ENCODE measurements at places on chromosomes 12 and 14. TPM values are rescaled to one million over a fixed set of nuclear protein-coding genes. Genes with fewer than 3 reads are reported as not detected.

GRCh38 chr14:99158646-99159165 is 113.3 kb downstream of the BCL11B start:
- DNase-seq: no peak

- DNase-seq: no peak
These were observed 1590.5 kb upstream of the TMEM132C start for GRCh38 chr12:126676434-126676833.

DNA sequence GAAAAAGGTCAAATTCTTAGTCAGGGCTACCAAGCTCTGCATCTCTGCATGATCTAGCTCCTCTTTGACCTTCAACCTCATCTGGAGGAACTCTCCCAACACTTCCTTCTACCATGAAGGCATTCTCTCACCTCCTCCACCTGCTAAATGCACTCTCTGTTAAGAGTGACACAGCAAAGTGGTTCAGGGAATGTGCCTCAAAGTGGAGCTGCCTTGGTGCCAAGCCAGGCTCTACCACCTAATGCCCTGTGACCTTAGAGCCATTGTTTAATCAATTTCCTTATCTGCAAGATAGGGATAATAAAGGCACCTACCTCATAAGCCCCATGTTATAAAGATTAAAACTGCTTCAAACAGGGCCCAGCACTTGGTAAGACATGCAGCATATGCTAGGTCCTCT is 236.7 kb downstream of the ANO2 start:
- no peak for DNase-seq

GRCh38 chr14:51401272-51401671 is 161.2 kb downstream of the TMX1 start:
- no peak for DNase-seq

PDE3A gene
- total RNA-seq: 14.8 TPM

DNA sequence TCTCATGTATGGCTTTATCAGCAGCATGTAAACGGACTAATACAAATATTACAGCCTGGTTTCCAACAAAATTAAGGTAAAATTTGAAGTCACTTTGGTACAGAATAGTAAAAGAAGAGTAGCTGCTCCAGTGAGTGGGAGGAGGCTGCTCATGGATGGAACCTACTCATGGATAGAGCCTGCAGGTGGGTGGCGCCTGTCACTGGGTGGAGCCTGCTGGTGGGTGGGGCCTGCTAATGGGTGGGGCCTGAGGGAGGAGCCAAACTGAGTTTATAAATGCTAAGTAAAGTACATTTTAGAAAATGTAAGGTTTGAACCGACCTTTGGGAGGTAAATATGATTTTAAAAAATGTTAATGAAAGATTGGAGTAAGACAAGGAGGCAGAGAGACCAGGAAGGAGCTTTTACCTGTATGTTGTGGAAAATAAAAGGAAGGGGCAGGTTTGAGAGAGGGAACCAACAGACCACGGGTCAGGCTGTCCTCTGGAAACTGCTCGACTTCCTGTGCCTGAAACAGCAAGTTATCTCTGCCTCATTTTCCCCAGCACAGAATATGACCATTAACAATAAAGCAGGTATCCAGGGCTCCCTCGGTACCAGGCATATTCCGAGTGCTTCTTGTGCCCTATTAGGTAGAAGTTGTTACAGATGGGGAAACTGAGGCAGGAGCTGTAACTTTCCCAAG is 55.9 kb upstream of the SEL1L start:
- no peak for DNase-seq

ACSS3 gene
- total RNA-seq: 22.4 TPM

- no peak for DNase-seq
These were observed 13.2 kb downstream of the NOPCHAP1 start for GRCh38 chr12:104999347-104999685.

DNA sequence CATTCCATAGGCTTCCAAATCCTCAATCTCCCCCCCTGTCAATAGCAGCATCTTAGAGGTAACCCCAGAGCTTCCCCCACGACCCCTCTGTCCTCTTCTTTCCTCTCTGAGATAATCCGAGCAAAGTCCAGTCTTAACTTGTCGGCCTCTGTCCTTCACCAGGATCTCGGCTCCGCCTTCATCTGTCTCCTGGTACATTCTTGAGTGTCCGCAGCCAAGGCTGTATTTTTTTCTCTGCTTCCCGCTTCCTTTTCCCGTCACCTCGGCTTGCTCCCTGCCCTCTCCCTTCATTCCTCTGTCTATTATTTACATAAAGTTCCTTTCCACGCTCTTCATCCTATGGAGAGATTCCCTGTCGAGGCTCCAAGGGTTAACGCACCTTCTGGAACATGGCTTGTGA is 153.9 kb upstream of the GSC start:
- DNase-seq: no peak

GRCh38 chr12:6819106-6820030 is 2.3 kb upstream of the GPR162 start:
- DNase-seq: peak; percentile 80

AICDA gene
- total RNA-seq: not detected

NAB2 gene
- total RNA-seq: 53.6 TPM

- DNase-seq: peak; percentile 87
These were observed 75.8 kb downstream of the C12orf50 start for GRCh38 chr12:87953256-87953860.

All from osteoblast (primary cell).